CD4-positive, alpha-beta T cell treated with Interleukin-6 for 4 hours (primary cell): ENCODE measurements at places on chromosomes 2 and 18.

DNA sequence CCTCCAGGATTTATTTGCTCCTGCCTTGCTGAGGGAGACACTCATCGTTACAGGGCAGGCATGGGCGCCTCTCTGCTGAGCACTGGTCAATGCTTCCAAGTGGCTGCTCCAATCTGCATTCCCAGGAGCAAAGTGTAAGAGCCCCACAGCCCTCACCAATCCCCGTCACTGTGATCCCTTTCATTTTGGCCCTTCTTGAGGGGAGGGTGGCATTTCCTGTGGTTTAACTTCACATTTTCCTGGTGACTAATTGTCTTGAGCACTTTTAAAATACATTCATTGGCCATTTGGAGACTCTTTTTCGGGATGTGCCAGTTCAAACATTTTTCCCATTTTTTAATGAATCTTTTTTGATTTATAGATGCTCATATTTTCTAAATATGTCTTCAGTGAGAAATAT lies 33.0 kb downstream of the TPO start:
- no peak for DNase-seq

DNA sequence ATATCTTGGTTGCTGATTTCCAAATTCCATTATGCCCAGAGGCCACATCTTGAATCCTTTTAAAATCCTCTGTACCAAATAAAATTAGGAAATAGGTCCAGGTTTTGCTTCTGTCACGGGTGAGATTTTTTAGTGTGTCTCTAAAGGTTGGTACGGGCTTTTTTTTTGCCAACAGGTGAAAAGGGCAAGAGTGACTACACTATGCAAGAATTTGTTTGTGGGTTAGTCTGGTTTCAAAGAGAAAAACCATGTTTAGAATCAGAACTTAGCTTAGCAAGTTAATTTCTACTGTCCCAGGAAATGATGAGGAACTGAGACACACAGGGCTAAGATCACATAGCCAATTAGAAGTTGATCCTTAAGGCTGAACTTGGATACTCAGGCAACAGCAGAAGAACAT lies 41.7 kb downstream of the POLR1A start:
- DNase-seq: no peak

DNA sequence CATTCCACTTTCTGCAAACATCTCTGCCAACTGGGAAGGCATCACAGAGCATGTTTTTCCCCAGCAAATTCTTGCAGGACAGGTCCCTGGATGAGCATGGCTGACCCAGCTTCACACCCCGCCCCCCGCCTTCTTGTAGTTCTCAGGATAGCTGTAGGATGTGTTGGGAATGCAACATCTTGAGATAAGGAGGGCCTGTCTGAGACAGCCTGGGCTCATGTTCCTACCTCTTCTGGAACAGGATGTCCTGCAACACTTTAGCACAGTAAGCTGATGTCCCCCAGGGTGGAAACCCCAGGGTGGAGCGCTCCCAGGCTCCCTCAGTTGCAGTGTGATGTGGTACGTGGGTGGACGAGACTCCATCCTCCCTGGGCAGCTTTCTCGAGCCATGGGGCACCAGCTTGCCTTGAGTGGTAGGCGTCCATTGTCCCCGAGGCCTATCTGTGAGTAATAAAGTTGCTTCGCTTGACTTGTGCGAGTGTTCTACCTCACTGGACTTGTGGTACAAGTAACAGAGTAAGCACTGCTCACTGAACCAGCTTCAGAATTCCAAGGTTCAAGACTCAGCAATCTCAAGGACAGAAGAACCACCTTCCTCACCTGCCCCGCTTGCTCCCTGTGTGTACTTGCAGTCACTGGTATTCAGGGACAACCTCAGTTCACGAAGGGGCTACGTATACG lies 48.6 kb downstream of the EMX1 start:
- no peak for DNase-seq

DNA sequence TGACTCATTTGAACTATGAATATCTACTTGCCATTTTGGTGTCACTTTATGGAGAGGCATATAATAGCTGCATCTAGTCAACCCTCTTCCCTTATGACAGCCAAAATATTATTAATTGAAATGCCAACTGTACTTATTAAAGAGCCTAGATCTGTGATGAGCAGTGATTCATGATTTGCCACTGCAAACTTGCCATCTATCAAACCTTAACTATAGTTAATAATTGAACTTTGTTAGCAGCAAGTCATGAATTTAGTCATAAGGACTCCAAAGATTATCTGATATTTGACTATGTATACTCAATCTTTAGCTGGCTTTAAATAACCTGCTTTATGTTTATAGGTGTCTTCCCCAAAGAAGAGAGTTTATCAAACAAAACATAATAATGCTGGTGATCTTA lies 116.4 kb upstream of the VWC2L start:
- no peak for DNase-seq

- DNase-seq: no peak
Measured at GRCh38 chr18:7940971-7941370, 373.9 kb downstream of the PTPRM start.

GRCh38 chr2:40512256-40512655 lies 60.4 kb upstream of the SLC8A1 start:
- DNase-seq: no peak

GRCh38 chr2:48347712-48348111 lies 182.2 kb upstream of the STON1 start:
- DNase-seq: no peak

DNA sequence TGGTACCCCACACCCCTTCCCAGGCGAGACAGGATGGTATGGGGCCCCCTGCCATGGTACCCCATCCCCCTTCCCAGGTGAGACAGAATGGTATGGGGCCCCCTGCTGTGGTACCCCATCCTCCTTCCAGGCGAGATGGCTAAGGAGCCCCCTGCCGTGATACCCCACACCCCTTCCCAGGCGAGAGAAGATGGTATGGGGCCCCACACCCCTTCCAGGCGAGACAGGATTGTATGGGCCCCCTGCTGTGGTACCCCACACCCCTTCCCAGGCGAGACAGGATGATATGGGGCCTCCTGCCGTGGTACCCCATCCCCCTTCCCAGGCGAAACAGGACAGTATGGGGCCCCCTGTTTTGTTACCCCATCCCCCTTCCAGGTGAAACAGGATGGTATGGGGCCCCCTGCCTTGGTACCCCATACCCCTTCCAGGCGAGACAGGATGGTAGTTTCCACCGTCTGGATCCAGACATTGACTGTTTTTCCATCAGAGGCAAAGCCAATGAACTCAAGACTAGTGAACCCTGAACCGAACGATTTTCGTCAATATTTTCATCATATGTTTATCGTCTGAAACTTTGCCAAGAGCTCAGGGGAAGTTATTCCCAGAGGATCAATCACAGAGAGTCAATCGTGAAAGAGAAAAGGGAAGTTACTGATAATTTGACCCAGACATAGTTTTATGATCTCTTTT lies 75.0 kb downstream of the MYCN start:
- DNase-seq: no peak

DNA sequence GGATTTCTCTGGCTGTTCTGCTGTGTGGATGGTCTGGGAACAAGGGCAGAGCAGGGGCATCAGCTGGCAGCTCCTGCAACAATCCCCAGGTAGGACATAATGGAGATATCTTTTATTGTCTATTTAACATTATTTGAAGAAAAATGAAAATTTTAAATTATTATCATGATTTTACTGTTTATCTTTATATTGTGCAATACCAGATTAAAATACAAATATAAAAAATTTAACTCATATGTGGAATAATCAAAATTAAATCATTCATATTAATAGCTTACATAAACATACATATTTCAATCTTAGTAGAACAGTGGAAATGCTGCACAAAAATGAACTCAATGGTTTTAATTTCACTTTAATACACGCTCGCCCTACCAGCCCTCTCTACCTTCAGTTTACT lies 70.6 kb upstream of the FAM110C start:
- no peak for DNase-seq

DNA sequence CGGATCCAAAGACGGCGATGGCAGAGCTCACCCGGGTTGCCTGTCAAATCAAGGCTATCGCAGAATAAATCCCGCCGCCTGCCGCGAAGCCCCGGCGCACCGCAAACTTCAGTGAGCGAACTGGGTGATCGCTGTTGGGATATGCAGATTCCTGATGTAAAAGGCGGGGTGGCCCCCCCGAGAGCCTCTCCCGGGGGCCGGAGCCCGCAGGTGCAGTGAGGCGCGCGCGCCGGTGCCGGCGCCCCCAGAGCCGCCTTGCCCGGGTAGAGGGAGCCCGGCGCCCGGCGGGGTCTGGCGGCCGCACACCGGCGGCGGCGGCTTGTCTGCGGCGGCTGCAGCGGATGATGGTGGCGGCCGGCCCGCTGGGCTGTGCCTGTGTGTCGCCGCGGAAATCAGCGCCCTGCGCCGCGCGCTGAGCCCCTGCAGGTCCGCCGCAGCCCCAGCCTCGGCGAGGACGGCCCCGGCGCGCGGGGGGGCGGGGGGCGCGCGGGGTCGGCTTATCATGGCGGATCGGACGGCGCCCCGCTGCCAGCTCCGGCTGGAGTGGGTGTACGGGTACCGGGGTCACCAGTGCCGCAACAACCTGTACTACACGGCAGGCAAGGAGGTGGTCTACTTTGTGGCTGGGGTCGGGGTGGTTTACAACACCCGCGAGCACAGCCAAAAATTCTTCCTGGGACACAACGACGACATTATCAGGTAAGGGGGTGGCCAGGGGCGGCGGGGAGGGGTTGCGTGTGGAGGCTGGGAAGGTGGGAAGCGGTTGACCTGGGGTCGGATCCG lies 1.3 kb downstream of the EML6 start:
- peak; percentile 39 for DNase-seq

DNA sequence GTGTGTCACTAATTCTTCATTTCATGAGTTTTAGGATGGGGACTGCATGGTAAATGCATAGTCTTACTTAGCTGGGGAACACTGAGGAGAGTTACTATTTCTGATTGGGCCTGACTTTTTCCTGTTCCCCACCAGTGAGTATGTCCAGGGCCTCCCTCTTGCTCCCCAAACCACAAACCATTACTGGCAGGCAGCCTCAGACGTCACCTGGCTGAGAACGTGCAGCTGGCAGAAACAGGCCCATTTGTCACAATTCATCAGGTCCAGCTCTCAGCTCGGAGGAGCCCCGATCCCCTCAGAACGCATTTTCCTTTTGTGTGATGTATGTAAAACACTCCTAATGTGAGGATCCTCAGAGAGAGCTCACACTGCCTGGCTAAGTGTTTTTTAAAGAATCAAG lies 71.7 kb upstream of the SIX3 start:
- no peak for DNase-seq

DNA sequence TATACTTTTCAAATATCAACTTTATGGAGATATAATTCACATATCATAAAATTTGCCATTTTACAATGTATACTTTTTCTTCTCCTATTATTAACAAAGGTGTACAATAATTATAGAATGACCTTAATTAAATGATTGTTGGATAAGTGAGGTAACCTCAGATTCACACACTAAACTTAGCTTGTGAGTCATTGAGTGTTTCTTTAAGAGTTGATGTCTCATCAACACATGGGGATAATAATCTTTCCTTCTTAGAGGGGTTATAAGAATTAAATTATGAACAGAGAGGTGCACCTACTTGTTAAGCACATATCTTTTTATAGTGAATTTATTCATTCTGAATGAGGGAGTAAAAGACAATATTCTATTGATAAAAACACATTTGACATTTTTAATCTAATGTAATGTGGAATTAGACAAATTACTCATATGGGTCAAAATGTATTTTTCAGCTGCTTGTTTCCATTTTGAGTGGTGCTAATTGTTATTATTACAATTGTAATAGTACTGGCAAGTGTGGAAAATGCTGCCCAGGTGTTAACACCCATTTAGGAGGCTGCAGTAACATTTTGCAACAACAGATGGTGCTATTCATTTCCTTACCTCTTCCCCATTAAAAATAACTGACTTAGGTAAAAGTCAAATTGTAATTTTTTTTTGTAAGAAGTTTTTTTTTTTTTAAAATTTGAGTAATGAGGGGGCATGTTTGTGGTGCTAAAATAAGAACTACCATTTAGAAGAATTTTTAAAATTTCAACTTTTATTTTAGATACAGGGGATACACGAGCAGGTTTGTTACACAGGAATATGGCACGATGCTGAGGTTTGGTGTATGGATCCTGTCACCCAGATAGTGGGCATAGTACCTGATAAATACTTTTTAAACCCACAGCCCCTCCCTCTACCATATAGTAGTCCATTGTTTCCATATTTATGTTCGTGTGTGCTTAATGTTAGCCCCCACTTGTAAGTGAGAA lies 32.1 kb upstream of the DYNAP start:
- DNase-seq: no peak

- no peak for DNase-seq
Measured at GRCh38 chr2:236662231-236663185, 92.9 kb downstream of the ACKR3 start.

DNA sequence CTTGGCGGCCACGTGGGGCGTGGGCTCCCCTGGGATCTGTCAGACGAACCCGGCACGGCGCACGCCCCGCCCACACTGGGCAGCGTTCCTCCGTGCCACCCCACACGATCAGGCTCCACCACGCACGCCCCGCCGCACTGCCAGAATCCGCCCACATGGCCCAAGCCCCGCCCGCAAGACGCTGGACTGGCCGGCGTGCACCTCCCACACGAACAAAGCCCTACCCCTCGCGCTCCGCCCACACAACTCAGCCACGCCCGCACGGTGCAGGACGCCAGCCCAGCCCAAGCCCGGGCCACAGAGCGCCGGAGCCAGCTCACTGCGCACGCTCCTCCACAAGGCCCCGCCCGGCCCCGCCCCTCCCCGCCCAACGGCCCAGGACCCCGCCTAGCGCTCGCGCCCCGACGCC lies 555 bp downstream of the TMEM18 start:
- peak; percentile 98 for DNase-seq

- DNase-seq: no peak
Measured at GRCh38 chr18:33135951-33136660, 304.4 kb downstream of the CCDC178 start.

GRCh38 chr2:42328148-42328833 lies 32.7 kb downstream of the COX7A2L start:
- no peak for DNase-seq

- DNase-seq: no peak
Measured at GRCh38 chr18:54690198-54690597, 99.2 kb downstream of the DYNAP start.

DNA sequence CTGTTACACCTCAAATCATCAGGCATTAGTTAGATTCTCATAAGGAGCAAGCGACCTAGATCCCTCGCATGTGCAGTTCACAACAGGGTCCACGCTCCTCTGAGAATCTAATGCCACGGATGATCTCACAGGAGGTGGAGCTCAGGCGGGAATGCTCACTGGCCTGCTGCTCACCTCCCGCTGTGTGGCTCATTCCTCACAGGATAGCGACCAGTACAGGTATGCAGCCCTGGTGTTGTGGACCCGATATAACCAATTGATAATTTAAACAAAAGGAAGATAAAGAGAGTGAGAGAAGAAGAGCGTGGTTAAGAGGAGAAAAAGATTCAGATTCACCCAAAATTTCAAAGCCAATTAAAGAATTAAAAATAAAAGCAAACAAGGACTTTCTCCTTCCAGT lies 20.8 kb downstream of the TLK1 start:
- no peak for DNase-seq

GRCh38 chr2:127403460-127403859 lies 14.8 kb upstream of the PROC start:
- DNase-seq: no peak

GRCh38 chr18:8389391-8390340 lies 219.6 kb upstream of the RAB12 start:
- DNase-seq: peak; percentile 8

- DNase-seq: no peak
Measured at GRCh38 chr2:204795156-204795555, 249.9 kb downstream of the PARD3B start.
